ENCODE measurements at places on chromosomes 4 and X. TPM values are rescaled to one million over a fixed set of nuclear protein-coding genes. Genes with fewer than 3 reads are reported as not detected.

Gene PABPC4L
- total RNA-seq = 1.4 TPM

Gene PAGE2B
- total RNA-seq = not detected

Gene MAGEA2B
- not detected for total RNA-seq

Gene TGIF2LX
- total RNA-seq = not detected

Gene ARSD
- 6.7 TPM for total RNA-seq

Gene SYP
- total RNA-seq = 0.29 TPM

Gene ARSJ
- total RNA-seq = 31.9 TPM

Gene PRDM5
- 7.3 TPM for total RNA-seq

Gene TLR3
- 5.5 TPM for total RNA-seq

Gene SHOX
- not detected for total RNA-seq

Gene ATP2B3
- total RNA-seq = not detected

Gene JCHAIN
- total RNA-seq = not detected

Gene BEX4
- total RNA-seq = 46.4 TPM
